ENCODE measurements at places on chromosomes 2 and 18.
A peak's percentile ranks its signal among the peaks of the same experiment; 100 is the strongest.

- no peaks in the 10 kb centered on the region for H3K36me3 ChIP-seq
- DNase-seq: peak; percentile 74
- no peak overlapping the region for H3K4me3 ChIP-seq
Observed at GRCh38 chr2:45024600-45025291, 15.5 kb upstream of the SIX2 start.

DNA sequence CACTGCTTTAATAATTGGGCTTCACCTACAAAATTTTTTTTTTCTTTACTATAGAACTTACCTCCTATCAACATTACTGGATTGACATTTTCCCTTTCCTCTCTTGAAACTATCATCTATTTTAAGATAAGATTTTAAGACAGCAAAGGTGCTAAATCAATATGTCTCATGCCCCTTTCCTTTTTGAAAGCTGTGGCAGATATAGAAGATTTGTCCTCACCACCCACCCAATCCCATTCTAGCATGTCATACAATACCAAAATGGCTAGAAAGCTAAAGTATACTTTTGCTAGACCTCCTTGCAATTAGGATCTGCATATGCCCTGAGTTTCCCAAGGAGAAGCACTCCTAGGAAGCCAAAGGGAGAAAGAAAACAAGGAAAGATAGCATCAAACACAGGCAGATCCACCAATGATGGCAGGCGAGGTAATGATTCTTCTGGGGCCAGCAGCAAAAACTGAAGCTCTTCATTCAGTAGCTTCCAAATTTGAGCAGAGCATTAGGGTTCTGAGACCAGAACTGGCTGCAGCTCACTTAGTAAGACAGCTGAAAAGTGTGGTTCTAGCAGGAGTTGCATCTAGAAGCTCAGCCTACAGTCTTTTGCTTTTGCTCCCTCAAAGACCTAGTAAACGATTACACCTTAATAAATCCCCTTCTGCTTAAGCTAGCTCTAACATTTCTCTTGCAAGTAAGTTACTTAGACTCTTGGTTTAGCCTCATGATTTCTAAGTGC lies 242.1 kb downstream of the ZEB2 start:
- H3K27me3 ChIP-seq: no peaks in the 10 kb centered on the region
- no peak for DNase-seq
- H3K4me3 ChIP-seq: no peak overlapping the region

- no peak for DNase-seq
- H3K36me3 ChIP-seq: no peaks in the 10 kb centered on the region
- H3K27me3 ChIP-seq: no peaks in the 10 kb centered on the region
Observed at GRCh38 chr2:83587309-83587708, 871.8 kb downstream of the SUCLG1 start.

- no peak overlapping the region for H3K4me3 ChIP-seq
- no peak overlapping the region for H3K27ac ChIP-seq
- H3K36me3 ChIP-seq: no peaks in the 10 kb centered on the region
- H3K27me3 ChIP-seq: peaks cover 3% of the 10 kb centered on the region
Observed at GRCh38 chr2:96952976-96953610, 33.3 kb downstream of the FAM178B start.

- peaks cover 8% of the 10 kb centered on the region for H3K27me3 ChIP-seq
- H3K4me3 ChIP-seq: no peak overlapping the region
- H3K36me3 ChIP-seq: no peaks in the 10 kb centered on the region
- DNase-seq: no peak
- H3K4me1 ChIP-seq: no peaks in the 10 kb centered on the region
- H3K27ac ChIP-seq: no peak overlapping the region
Observed at GRCh38 chr2:151182899-151183809, 78.5 kb downstream of the RBM43 start.

- peaks cover 8% of the 10 kb centered on the region for H3K4me1 ChIP-seq
- H3K27me3 ChIP-seq: no peaks in the 10 kb centered on the region
- no peak for DNase-seq
- no peaks in the 10 kb centered on the region for H3K36me3 ChIP-seq
- H3K27ac ChIP-seq: no peak overlapping the region
Observed at GRCh38 chr2:216663106-216663505, 29.9 kb downstream of the IGFBP2 start.

DNA sequence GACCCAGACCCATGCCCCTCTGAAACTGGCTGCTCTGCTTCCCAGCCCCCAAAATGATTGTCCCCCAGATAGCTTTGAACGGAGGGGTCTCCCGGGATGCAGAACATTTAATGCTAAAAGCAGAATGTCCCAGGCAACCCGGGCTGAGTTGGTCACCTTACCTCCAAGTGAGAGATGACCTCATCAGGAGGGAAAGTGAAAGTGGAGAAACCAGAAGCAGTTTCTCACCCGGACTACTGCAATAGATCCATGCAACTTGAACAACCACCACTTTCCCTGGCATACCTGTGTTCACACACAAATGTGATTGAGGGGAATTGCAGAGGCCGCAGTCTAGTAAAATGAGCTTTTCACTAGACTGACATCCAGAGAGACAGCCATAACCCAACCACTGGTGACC lies 75.3 kb upstream of the NPAS2 start:
- no peaks in the 10 kb centered on the region for H3K4me1 ChIP-seq
- H3K27ac ChIP-seq: no peak overlapping the region
- no peak overlapping the region for H3K4me3 ChIP-seq
- no peaks in the 10 kb centered on the region for H3K36me3 ChIP-seq
- no peaks in the 10 kb centered on the region for H3K27me3 ChIP-seq
- DNase-seq: no peak

DNA sequence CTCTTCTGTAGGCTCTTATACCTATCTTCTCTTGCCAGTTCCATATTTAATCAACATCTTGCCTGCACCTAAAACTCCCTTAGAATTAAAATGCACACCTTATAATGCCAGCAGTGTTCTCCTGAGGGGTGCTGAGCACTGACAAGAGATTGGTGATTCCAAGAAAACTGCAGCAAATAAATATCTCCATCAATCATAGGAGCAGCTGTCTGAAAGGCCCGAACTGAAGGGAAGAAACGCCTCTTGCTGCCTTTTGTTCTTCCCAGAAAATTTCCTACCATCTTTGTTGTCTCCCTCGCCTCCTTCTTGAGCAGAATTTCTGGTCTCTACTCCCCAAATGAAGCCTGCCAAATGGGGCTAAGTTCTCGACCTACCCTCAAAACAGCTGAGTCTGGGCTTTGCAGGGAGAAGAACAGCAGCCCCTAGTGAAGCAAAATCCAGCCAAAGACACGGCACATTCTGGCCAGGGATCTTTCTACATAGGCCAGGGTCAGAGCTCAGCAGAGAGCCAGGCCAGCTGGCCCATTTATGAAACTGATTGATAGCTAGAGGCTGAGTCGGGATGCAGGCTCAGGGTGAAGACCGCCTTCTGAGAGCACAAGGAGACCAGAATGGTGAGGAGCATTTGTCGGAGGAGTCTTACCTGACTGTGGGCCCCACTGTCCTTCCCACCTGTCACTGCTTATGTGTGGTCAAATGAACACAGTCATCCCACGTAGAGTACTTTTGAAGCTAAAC lies 20.4 kb upstream of the TMEM247 start:
- no peaks in the 10 kb centered on the region for H3K27me3 ChIP-seq
- no peak for DNase-seq
- H3K4me3 ChIP-seq: no peak overlapping the region
- no peak overlapping the region for H3K27ac ChIP-seq
- no peaks in the 10 kb centered on the region for H3K36me3 ChIP-seq
- no peaks in the 10 kb centered on the region for H3K4me1 ChIP-seq

- no peak overlapping the region for H3K4me3 ChIP-seq
- H3K27me3 ChIP-seq: no peaks in the 10 kb centered on the region
- no peak for DNase-seq
- H3K27ac ChIP-seq: no peak overlapping the region
- no peaks in the 10 kb centered on the region for H3K36me3 ChIP-seq
Observed at GRCh38 chr2:80335411-80335810, 30.9 kb upstream of the LRRTM1 start.

GRCh38 chr2:8682719-8683667 lies 1.1 kb downstream of the ID2 start:
- peaks cover 22% of the 10 kb centered on the region for H3K27me3 ChIP-seq
- H3K36me3 ChIP-seq: no peaks in the 10 kb centered on the region
- DNase-seq: peak; percentile 57
- peaks cover 51% of the 10 kb centered on the region for H3K4me1 ChIP-seq
- H3K4me3 ChIP-seq: peak overlapping the region; percentile 49

DNA sequence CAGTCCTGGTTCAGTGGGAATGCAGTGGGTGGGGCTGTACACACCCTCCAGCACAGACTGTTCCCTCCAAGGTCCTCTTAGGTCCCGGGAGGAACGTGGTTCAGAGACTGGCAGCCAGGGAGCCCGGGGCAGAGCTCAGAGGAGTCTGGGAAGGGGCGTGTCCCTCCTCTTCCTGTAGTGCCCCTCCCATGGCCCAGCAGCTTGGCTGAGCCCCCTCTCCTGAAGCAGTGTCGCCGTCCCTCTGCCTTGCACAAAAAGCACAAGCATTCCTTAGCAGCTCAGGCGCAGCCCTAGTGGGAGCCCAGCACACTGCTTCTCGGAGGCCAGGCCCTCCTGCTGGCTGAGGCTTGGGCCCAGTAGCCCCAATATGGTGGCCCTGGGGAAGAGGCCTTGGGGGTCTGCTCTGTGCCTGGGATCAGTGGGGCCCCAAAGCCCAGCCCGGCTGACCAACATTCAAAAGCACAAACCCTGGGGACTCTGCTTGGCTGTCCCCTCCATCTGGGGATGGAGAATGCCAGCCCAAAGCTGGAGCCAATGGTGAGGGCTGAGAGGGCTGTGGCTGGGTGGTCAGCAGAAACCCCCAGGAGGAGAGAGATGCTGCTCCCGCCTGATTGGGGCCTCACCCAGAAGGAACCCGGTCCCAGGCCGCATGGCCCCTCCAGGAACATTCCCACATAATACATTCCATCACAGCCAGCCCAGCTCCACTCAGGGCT lies 17.5 kb upstream of the FAHD2A start:
- H3K36me3 ChIP-seq: no peaks in the 10 kb centered on the region
- DNase-seq: no peak
- no peak overlapping the region for H3K27ac ChIP-seq
- no peaks in the 10 kb centered on the region for H3K27me3 ChIP-seq
- H3K4me1 ChIP-seq: no peaks in the 10 kb centered on the region
